ENCODE measurements at places on chromosomes 1 and 21.

DNA sequence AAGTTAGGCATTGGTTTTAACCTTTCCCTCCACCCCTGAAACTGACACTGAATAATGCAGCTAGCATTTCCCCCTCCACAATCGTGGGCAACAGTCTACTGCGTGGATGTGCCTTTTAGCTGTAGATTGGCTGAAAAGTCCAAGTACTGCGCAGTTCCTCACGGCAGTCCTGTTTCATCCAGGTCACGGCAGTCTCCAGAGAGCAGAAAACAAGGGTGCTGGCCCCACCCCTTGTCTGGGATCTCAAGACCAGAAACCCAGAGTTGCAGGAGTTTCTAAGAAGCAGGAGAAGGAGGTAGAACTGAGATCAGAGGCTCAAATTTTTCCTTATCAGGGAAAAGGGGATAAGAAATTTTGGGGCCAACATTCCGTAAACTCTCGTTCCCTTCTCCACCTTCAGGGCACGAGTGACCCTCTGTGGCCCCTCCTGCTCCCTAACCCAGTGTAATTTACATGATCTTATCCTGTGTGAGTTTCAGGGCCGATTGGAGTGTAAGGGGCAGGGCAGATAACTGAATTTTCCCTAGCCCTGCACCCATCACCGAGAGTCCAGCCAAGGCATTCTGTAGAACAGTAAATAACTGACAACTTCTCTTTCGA lies 25.9 kb upstream of the PLA2G2C start:
- no peak for DNase-seq

DNA sequence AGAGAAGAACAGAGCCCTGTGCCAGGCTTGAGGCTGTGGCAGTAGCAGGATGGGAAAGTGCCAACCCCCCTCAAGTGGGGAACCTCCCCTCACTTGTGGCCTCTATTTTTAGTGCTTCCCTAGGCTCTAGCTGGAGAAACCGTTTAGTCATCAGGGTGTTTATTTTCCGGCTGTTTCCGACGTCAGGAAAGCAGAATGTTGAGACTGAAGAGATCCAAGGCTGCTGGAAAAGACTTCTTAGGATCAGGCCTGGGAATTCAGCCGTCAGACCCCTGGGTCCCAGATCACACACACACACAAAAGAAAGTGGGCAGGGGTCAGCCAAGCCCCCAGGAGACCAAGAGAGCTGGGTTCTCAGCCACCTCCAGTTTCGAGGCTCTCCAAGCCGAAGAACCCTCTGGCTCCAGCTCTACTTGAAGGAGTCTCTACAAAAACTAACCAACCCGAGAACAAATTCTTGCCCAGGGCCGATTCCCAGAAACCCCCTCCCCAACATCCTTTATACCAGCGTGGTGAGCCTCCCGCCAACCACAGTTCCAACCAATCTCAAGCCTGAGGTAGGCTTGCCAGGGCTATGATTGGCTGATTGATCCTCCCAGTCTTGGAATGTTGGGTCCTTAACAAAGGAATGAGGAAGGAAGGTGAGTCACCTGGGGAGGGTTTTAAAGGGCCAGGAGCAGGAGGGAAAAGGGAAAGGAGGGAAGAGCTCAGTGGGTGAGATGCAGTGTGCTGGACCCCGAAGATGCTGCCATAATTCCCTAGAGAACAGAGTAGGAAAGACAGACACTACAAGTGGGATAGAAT lies 2.5 kb upstream of the MEF2D start:
- no peak for DNase-seq

- no peak for DNase-seq
Measured at GRCh38 chr1:32012709-32013385, 821 bp upstream of the KHDRBS1 start.

DNA sequence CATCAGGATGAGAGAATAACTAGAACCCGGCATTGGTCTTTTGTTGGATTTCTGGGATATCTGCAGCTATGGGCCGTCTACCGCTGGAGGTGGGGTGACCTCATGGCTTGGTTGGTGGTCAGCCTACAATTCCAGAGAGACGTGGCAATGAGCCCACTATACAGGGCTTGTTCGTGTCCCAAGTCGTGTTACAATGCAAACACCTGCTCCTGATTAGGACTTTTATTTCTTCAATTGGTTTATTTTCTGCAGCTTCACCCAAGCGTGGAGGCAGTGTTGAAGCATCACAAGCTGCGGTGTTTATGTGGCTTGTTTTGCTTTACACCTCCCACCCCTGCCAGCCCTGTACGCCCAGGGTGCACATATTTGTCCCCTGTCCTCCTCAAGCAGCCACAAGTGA lies 211.7 kb upstream of the TMEM51 start:
- no peak for DNase-seq

DNA sequence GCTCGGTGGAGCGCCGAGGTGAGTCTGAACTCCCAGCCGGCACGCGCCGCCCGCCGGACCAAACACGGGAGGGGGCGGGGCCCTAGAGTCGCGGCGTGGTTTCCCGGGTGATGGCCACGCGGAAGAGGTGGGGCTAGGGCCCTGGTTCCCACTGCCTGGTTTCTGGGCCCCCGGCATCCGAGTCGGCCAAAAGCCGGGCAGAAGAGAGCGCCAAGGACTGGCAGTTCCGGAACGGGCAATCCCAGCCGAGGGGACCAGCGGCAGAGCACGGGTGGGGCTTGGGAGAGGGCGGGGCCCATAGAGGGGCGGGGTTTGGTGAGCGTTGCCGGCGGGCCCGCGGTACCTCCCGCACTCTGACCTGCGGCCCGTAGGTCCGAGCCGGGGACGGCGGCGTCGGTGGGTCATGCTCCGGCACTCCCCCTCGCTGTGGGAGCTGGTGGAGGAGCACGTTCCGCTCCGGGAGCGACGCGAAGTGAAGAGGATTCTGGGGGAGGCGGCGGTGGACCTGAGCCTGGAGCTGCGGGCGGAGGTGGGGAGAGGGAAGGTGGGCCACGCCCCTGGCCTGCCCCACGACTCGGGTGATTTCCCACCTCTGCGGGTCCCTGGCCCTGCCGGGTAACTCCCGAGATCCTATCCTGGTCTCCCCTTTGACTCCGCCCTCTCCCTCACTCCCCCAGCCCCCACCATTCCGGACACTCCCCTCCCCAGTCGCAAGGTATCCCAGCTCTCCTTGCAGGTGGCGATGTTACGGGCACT lies at the start of gene CCDC24:
Gene CCDC24, plus strand, starts transcription at position 124 of the 756 bp plus-strand sequence. Its CDS starts 280 bp downstream, at position 404.
- peak; percentile 74 for DNase-seq

DNA sequence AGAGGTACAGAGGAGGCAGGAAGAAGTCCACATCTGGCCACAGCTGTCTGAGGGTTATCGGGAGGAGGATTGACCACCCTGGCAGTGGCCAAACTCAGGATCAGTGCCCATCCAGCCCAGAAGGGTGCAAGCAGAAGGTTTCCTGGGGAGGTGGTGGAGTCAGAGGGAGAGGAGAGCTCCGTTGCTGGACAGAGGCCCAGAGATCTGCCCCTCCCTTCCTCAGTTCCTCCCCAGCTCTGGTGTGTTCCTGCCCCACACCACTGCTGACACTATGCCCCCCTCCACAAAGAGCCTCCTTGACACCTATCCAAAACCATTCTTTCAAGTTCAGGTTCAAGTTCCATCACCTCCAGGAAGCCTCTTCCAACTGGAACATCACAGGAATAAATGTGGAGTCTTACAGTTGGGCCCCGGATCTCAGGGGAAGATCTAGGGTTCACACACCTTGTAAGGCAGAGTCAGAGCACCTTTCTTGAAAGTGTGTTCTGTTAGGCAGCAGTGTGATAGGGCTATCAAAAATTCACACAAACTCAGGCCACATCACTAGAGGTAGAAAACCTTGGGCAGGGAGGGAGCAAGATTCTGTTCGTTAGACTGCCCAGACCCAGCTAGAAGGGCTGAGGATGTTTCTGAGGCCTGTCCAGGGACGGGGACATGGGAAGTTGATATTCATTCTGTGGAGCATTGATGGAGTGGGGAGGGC lies 7.4 kb downstream of the LDLRAD1 start:
- no peak for DNase-seq

DNA sequence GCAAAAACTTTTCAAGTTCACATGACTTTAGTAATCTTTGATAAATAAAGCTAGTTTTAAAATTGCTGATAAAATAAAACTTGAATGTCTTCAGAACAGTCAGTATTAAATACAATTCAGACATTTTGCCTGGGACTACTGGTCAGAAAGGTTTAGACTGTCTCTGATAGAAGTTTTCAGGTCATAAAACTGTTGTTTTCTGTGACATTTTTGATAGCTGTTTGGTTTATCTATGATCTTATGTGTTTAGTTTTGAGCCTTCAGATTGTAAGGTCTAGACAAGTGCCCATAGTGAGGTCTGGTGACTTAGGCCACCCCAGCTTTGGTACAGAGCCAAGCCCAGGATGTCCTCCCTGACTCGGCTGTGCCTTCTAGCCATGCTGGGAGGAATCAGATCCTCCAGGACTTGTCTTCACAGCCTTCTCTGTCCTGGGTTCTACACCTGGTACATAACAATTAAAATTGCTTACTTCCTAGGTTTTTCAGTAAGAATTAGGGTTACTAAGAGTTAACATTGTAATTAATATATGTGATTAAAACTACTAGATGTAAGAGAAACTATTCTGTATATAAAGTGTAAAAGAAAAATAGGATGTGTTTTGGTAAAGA lies 15.1 kb upstream of the DNAH14 start:
- no peak for DNase-seq

DNA sequence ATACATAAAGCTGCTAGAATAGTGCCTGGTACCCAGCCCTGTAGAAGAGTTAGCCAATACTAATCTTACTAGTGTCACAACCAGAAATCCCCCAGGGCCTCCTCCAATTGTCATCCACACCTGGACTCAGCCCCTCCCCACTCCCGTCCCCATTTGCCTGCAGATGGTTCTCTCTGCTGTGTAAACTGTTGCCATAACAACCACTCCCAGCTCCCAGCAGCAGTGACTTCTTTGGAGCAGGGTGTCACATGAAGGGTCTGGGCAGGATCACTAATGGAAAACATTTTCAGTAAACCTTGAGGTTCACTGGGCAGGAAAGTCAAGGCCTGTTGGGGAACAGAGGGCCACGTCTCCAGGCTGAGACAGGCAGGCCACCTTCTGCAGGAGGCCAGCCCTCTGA lies 126.0 kb upstream of the IPO9 start:
- no peak for DNase-seq

GRCh38 chr1:9243066-9243739 lies 8.6 kb downstream of the H6PD start:
- DNase-seq, result no peak

GRCh38 chr1:220747437-220748088 lies 559 bp upstream of the MTARC2 start:
- DNase-seq, result no peak

DNA sequence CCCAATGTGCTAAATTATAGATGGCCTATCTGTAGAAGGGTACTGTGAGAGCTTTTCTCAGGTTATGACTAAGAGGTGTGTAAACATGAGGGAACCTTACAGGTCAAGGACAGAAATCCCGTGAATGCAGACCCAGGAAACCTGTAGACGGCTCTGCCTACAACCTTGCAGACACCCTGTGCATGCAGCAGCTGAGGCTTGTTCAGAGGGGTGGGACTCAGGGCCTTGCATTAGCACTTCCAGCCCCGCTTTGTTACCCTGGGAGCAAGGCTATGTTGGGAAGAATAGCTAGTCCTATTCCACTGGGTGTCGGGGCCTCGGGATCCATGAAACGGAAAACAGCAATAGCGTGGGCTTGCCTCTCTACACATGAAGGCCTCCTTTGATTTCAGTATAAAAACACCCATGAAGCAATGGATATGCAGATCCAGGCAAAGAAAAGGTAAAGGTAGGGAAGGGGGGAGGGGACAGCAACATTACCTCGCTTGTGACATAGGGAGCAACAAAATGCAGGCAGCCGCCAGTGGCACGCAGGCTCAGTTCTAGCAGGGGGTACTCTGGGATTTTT lies 9.5 kb upstream of the NDUFS5 start:
- no peak for DNase-seq

- no peak for DNase-seq
Measured at GRCh38 chr1:43824795-43825194, 108.8 kb upstream of the ARTN start.

DNA sequence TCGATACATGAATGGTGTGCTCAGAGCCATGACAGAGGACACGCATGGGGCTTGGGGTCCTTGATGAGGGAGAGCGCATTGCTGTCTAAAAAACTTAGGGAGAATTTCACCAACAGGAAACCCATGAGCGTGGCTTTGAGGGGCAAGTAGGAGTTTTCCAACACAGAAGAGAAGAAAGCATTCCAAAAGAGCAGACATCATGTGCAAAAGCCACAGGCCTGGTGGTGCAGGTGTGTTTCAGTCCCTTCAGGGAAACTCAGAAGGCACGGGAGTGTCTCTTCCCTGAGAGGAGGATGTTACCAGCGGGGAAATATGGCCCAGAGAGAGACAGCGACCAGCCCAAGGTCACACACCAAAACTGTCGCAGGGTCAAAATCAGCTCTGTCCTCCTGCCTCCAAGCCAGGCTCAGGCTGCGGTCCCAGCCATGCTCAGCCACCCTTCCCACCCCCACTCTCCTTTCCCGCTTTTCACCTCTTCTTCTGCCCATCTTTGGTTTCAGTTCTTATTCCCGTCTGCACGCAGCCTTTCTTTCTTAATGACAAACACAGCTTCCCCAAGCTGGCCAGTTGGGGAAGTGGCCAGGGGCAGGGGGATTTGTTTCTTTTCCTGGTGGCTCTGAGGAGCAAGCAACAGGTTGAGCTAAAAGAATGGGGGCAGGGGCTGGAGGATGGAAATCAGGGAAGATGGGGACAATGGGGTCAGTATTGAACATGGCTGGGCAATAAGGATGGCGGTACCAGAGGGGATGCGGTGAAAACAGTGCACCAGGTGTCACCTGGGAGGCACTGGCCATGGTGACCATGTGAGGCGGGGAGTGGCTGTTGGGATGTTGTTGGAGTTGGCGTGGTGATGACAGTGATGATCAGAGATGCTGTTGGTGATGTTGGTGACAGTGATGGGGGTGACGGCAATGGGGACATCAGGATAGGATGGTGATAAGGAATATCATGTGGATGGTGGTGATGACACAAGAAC lies 10.3 kb downstream of the LAPTM5 start:
- DNase-seq, result no peak

- no peak for DNase-seq
Measured at GRCh38 chr1:243286409-243287122, 30.7 kb downstream of the SDCCAG8 start.

GRCh38 chr1:212973426-212973825 lies 23.1 kb downstream of the VASH2 start:
- DNase-seq, result no peak

- no peak for DNase-seq
Measured at GRCh38 chr1:237640966-237641365, 249.8 kb downstream of the ZP4 start.

DNA sequence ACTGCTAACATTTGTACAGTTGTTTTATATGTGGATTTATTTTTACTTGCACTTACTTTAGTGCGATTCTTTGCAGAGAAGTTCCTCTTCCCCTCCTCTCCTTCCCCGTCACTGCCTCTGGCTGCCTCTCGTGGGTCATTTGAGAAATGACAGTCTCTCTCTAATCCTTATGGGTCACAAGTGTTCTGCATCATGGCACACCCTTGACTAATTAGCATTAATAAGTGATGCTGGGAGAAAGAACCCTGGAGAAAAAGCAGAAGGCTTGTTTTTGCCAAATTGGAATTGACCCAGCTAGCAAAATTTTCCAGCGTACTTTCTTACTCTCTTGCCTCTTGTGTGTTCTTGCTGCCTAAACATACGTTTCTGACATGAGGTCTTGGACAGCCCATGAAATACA lies 301.2 kb downstream of the DUSP10 start:
- no peak for DNase-seq

GRCh38 chr1:222620566-222620965 lies 2.7 kb downstream of the MIA3 start:
- DNase-seq, result no peak
